Activated naive CD4-positive, alpha-beta T cell (primary cell): ENCODE measurements at places on chromosomes 16 and 17.

GRCh38 chr17:21272881-21273792 lies 11.4 kb upstream of the MAP2K3 start:
- DNase-seq = no peak

DNA sequence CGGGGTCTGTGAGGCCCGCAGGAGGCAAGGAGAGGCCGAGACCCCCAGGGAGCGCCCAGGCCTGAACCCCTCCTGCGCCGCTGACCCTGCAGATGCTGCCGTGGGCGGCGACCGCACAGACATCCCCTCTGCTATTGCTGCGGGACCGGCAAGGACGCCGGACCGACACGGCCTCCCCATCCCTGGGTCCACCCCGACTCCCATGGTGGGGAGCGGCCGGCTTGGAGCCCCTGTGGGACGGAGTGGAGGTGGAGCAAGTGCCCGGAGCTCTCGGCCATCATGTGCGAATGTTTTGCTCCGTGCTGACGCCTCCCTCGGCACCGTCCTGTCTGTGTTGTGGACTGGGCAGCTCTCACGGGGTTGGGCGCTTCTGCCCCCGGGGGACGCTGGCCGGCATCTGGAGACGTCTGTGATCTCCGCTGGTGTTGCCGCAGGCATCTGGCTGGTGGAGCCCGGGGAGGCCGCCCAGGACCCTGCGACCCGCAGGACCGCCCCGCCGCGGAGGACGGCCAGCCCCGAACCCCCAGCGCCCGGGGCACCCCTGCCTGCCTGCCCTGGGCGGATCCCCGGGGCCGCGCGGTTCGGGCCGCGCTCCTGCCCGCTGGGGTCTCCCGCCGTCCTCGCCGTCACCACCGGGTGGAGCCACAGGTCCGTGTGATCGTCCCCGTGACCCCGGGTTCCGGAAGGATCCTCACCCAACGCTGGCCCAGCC lies 12.8 kb upstream of the GNG13 start:
- DNase-seq = peak; percentile 35

GRCh38 chr17:38907930-38908675 lies 17.3 kb upstream of the LASP1NB start:
- no peak for DNase-seq

- DNase-seq = no peak
Observed at GRCh38 chr17:55314061-55314783, 49.5 kb downstream of the HLF start.

DNA sequence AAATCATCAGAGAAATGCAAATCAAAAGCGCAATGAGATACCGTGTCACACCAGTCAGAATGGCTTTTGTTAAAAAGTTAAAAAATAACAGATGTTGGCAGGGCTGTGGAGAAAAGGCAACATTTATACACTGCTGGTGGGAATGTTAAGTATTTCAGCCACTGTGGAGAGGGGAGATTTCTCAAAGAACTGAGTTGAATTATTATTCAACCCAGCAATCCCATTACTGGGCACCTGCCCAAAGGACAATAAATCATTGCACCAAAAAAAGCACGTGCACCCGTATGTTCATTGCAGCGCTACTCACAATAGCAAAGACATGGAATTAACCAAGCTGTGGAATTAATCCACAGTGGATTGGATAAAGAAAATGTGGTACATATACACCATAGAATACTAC lies 204.7 kb downstream of the HS3ST4 start:
- DNase-seq = no peak

GRCh38 chr17:6304894-6305612 lies 129.9 kb downstream of the AIPL1 start:
- DNase-seq = no peak

DNA sequence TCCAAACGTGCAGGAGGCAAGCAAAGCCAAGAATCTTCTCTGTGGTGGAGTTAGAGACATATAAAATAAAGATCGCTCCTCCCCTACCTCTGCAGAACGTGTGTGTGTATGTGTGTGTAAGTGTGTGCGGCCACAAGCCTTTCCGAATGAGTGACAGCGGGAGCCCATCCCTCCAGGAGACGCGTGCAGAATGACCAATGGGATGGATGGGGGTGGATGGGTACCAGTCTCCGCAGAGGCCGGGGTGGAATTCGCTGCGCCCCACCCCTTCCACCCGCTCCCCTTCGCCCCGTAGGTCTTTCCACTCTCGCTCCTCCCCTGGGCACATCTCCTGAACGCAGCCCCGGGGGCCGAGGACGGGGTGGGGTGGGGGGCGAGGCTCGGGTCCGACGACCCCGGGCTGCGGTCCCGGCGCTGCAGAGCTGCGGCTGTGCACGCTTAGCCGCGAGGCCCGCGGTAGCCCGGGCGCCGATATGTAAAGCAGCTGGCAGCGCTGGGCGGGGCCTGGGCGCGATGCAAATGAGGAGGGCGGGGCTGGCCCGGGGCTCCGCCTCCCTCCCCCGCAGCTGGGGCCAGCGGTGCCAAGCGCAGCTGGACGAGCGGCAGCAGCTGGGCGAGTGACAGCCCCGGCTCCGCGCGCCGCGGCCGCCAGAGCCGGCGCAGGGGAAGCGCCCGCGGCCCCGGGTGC lies at the start of gene PRKCB:
PRKCB (plus strand) TSS at position 594 of the 688 bp plus-strand sequence.
- DNase-seq = peak; percentile 81

DNA sequence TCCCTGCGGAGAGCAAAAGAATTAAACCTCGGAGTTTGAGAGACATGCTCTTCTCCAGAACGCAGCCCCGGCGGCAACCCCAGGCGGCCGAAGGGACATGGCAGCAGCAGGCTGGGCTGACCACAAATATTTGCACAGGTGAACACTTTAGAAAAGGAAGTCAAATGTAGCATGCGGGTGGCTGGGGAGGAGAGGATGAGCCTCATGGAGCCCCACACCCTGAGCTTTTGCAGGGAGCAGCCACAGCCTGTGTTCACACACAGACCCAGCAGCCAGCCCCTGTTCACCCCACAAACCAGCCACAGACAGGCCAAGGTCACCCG lies 17.8 kb downstream of the HS3ST6 start:
- no peak for DNase-seq

DNA sequence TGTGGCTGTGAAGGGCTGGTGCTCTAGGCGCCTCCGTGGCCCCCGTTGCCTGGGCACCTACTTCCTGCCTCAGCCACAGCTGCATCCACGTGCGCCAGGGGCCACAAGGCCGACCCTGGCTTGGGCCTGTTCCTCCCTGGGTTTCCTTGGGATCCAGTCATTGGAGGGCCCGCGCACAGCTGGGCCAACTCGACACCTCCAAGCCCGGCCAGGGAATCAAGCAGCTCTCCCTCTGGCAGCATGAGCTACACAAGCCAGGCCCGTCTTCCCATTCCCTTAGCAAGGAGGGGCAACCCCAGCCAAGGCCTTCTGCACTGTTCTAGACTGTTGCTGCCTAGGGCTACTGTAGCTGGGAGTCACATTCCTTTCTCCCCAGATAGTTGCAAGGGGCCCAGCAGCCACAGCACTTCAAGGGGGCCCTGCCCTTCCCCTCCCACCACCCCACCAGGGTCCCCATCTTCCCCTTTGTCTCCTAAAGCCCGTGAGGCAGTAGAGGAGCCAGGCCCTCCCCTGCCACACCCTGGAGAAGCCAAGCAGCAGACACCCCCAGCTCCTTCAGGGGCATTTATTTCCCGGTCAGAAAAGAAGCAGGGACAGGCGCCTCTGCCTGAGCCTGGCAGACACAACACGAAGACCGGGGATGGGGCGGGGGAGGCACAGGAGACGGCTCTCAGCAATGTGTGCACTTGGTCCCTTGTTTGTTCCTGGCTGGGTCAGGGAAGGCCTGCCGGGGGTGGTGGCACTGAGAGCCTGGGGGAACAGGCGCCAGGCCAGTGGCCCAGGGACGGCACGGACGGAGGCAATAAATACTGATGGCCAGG lies 3.8 kb downstream of the ARHGDIA start:
- DNase-seq = no peak

GRCh38 chr17:57253362-57254065 lies 2.8 kb upstream of the MSI2 start:
- no peak for DNase-seq

DNA sequence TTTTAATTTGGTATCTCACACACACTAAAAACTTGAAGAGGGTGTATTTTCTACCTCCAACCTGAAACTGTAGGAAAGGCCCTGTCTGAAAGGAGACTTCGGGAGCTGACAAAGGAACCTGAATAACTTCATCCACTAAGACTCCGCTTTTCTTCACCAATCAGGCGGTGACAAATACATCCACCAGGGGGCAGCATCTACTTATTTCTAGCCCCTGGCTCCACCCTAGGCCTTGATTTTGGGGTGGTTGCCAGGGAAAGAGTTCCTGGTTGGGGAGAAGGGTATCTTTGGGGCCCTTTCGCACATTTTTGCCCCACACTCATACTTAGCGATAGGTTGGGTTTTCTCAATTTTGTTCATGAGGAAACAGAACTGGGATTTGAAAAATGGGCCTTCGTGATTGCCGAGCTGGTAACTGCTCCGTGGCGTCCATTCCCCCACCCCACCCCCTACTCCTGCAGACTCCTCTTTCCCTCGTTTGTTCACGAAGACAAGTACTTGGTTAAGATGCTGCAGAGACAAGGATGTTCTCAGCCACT lies 4.8 kb upstream of the ARL4D start:
- DNase-seq = peak; percentile 77

DNA sequence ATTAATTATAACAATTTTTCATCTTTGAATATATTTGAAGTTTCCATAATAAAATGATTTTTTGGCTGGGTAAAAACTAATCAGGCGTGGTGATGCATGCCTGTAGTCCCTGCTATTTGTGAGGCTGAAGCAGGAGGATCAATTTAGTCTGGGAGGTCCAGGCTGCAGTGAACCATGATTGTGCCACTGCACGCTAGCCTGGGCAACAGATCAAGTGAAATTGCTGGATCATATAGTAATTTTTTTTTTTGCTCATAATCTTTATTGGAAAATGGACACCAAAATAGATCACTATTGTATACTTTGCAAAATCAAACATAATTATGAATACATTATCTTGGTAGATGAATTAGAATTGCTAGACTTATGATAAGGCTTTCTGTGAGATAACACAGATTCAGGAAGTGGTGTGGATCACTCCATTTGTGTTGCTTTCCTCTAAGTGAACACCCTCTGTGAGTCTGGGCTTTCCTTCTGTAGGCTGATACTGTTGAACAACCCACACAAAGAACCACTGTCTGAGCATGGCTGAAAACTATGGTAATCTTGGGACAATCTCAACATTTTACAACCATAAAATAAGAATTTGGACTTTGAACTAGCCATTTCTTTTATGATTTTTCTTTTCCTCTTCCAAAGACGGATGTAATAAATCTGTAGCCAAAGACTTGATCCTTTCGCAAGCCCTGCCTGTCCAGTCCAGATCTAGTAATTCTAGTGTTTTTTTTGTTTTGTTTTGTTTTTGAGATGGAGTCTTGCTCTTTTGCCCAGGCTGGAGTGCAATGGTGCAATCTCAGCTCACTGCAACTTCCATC lies 5.6 kb upstream of the ST3GAL2 start:
- no peak for DNase-seq

DNA sequence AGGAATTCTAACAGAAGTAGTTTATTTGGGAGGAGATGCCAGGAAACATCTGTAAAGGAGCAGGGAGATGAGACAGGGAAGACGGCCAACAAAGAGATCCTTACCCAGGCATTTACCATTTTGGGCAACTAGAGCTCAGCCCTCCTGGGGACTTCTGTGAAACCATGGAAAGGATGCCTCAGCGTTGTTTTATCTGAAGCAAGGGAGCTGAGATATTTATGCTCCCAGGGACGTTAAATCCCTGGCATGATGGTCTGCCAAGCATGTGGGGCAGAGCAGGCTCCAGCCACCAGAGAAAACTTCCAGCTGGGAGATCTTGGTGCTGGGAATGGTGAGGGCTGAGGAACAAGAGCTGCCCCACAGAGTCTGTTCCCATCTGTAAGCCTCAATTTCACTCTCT lies 114.8 kb upstream of the FOXF1 start:
- DNase-seq = no peak

DNA sequence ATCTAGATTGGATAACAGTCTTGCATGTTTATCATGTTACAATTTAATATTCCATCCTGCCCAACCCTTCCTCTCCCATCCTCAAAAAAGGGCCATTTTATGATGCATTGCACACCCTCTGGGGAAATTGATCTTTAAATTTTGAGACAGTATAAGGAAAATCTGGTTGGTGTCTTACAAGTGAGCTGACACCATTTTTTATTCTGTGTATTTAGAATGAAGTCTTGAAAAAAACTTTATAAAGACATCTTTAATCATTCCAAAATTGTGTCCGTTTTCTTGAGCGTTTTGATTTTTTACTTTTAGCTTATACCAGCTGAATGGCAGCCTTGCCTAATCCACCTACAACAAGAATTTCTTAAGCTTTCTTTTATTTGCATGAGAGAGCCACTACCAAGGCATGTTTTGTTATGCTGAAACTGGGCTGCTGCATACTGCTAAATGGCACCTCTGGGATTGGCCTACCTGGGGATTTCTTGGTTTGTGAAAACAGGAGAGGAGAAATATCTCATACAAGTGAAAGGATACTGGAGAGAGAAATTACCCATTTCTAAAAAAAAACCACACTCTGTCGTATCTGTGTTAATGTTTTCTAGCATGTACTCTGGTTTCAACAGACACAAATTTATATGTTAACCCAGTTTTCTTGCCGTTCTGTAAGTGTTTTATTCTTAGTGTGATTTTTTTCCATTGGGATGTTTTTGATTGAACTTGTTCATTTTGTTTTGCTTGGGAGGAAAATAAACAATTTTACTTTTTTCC lies 52.2 kb downstream of the TUBD1 start:
- DNase-seq = no peak

GRCh38 chr17:78541488-78542206 lies 35.5 kb downstream of the DNAH17 start:
- DNase-seq = no peak

- DNase-seq = no peak
Observed at GRCh38 chr17:58932956-58933355, 173.7 kb downstream of the TRIM37 start.

DNA sequence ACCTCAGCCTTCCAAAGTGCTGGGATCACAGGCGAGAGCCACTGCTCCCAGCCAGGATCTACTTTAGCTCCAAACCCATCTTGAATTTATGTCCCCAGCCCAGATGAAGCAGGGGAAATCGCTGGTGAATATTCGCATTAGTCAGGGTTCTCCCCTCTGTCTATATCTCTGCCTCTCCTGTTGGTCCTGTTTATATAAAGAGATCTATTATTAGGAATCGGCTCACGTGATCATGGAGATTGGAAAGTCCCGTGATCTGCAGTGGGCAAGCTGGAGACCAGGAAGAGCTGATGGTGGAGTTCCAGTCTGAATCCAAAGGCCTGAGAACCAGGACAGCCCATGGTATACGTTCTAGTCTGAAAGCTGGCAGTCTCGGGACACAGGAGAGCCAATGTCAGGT lies 382.8 kb downstream of the SEC14L1 start:
- DNase-seq = no peak

DNA sequence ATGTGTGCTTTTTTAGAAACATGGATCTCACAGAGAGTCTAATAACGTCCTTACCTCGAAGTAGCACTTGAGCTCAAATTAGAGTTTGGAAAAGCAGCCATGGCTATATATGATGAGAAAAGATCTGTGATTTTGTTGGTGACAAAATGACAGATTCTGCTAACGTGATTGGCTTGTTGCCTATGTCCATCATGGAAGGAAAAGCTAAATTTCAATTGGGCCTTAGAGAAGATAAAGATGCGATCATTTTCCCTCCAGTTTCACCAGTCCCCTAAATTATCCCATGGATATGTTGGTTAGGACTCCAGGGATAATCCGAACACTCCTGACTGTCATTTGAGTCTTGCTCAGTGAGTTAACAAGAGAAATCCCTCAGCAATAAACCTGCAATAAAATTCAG lies 175.8 kb downstream of the C16orf95 start:
- no peak for DNase-seq

GRCh38 chr17:36474571-36474970 lies 11.9 kb upstream of the ZNHIT3 start:
- DNase-seq = no peak

- no peak for DNase-seq
Observed at GRCh38 chr16:55906123-55906522, 30.9 kb upstream of the CES5A start.

- no peak for DNase-seq
Observed at GRCh38 chr16:24969071-24969470, 46.1 kb downstream of the ARHGAP17 start.
